ENCODE measurements at places on chromosomes 1 and 21.
A peak's percentile ranks its signal among the peaks of the same experiment; 100 is the strongest.

- no peak for DNase-seq
Observed at GRCh38 chr1:175155473-175155856, 37.1 kb downstream of the KIAA0040 start.

DNA sequence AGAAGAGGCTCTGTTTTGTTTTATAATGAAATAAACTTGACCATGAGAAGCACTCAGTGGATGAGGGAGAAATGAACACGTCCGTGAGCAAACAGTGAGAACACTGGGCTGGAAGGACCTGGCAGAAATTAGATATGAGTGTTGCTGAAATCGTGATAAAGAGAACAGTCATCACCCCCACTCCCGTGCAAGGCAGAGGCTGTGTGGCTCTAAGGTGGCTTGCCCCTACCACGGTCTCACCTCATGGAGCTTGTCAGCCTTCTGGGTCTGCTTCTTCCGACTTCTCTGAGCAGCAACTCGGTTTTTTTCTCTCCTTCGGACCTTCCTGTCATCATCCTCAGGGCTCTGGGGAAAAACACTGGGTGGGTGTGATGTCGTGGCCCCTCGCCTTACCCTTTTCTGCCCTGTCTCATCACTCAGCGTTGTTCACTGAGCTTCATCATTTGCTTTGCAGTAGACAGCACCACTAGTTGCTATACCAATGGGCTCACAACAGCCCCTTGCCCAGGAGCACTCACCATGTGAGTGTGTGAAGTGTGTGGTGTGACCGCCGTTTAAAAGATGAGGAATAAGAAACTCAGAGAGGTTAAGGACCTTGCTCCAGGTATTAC is 2.8 kb downstream of the BATF3 start:
- DNase-seq: no peak

- DNase-seq: no peak
Observed at GRCh38 chr1:81666586-81666985, 134.1 kb upstream of the ADGRL2 start.

GRCh38 chr1:10236405-10237156 is 26.2 kb downstream of the KIF1B start:
- peak; percentile 57 for DNase-seq

- no peak for DNase-seq
Observed at GRCh38 chr1:113002297-113002696, 46.3 kb upstream of the SLC16A1 start.

- no peak for DNase-seq
Observed at GRCh38 chr1:247905910-247906503, 10.6 kb downstream of the OR2W3 start.

- DNase-seq: no peak
Observed at GRCh38 chr21:17667256-17667655, 54.6 kb upstream of the BTG3 start.

- no peak for DNase-seq
Observed at GRCh38 chr1:117568999-117569398, 36.8 kb upstream of the TENT5C start.

DNA sequence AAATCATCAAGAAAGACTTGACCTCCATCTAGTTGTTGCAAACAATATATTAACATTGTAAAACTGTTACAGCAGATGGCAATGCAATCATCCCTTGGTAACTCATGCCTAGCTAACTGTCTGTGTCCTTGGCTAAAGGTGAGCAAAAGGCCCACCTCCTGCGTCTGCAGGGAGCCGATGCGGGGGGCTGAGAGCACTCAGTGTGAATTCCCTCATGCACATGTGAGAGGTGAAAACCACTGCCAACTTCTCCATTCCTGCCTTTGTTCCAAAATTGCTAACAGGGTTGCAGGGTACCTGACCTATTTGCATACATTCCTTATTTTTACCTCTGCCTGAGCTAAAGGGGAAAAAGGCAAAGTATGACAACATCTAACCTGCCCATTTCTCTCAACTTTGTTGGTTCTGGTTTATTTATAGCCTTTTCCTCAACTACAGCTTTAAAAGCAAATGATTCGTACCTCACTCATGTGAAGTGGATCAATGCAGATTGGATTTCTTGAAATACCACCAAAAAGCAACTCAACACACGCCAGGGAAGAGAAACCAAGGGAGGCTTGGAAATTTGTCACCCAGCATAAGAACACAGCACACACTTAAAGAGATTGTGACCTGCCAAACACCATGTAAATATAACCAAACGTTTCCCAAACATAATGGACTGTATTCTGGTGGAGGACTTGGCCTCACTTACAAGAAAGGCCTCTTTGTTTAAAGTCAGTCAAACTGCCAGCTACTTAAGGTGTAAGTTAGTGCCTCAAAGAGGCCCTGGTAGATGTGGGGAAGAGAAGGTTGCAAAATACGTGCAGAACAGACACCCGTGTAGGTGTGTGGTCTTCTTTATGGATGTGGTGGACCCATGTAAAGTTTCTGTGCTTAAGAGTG is 651.0 kb downstream of the SMYD3 start:
- DNase-seq: peak; percentile 53

GRCh38 chr1:64608005-64608650 is 136.7 kb upstream of the RAVER2 start:
- DNase-seq: peak; percentile 45

GRCh38 chr21:42560517-42561179 is 47.0 kb downstream of the SLC37A1 start:
- DNase-seq: no peak

GRCh38 chr1:2459757-2460156 is 16.3 kb upstream of the PLCH2 start:
- peak; percentile 9 for DNase-seq

DNA sequence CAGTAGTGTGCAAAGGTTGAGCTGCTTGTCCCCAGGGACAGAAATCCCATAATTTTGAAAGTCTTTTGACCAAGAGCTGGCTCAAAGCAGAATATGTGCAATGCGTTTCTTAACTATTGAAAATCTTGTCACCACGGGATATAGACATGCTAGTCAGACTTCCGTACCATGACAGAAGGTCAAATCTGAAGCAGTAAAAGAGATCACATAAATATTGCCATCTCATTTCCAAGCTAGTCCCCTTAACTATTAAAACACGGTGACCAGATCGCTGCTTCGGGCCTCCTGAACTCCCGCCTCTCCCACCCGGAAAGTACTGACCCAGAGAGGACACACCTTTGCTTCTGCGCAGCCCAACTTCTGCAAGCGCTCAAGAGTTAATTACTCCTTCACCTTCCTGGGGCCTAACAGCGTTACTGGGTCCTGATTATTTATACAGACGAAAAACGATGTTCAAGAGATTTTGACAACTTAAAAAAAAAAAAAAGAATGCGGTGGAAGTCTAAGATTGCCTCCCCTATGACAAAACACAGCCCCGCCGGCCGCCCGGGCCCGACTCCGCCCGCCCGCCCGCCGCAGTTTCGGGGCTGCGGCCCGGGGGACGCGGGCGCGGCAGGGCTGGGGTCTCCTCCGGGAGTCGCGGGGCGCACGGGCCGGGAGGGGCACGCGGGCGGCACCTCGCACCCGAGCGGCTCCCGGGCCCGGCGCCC is 692 bp downstream of the SORT1 start:
- DNase-seq: no peak

DNA sequence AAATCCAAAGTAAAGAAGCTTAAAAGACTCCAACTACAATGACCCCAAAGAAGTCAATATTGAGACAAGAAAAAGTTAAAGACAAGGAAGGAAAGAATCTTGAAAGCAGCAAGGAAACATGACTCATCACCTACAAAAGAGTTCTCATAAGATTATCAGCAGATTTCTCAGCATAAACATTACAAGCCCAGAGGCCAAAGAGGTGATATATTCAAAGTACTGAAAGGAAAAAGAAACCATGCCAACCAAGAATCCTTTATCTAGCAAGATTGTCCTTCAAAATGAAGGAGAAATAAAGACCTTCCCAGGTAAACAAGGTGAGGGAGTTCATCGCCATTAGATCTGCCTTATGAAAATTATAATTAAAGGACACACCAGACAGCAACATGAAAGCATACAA is 49.8 kb downstream of the CSMD2 start:
- DNase-seq: no peak

- peak; percentile 1 for DNase-seq
Observed at GRCh38 chr1:107358619-107359327, 217.9 kb downstream of the NTNG1 start.
